ENCODE measurements at places on chromosomes 12 and 14. TPM values are rescaled to one million over a fixed set of nuclear protein-coding genes. Genes with fewer than 3 reads are reported as not detected.

Gene MMP19
- total RNA-seq: 0.05 TPM

DNA sequence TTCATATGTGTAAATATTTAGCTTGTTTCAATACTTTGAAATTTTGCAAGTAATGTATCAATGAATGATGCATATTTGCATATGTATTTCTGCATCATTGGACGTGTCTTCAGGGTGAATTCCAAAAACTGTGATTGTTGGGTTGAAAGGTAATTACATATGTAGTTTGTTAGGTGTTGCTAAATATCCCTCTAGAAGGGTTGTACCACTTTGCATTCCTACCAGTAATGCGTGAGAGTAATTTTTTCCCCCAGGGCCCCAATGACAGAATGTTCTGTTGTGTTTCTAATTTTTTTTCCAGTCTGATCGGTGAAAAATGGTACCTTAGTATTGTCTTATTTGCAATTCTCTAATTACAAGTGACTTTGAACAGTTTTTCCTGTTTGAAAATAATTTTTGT, 408.9 kb downstream of the NAV3 start:
- no peak overlapping the region for H3K4me3 ChIP-seq
- no peaks in the 10 kb centered on the region for H3K36me3 ChIP-seq
- no peak for DNase-seq
- no peak overlapping the region for H3K27ac ChIP-seq

Gene ITGA7
- total RNA-seq: 2.5 TPM

- no peaks in the 10 kb centered on the region for H3K36me3 ChIP-seq
- DNase-seq: no peak
- peaks cover 3% of the 10 kb centered on the region for H3K27me3 ChIP-seq
Measured at GRCh38 chr12:131025939-131026702, 72.4 kb downstream of the ADGRD1 start.
